Stomach (tissue), 19 donors: ENCODE measurements at places on chromosomes 7 and 10.

DNA sequence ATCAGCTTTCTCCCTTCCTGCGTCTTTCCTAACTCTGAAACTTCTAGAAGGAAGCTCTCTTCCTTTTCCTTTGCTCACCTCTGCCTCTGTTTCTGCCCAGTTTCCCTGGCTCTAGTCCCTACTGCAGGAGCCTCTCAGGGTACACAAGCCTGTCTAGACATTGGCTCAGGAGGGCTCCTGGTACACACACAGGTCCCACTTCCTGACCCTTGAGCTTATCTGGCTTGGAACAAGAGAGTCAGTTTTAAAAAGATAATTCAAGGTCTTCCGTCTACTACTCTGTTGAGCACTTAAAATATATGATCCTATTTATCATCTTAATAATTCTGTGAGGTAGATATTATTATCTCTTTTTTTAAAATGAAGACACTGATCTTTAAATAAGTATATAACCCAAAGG, 140.7 kb downstream of the RTKN2 start:
- no peak for DNase-seq

DNA sequence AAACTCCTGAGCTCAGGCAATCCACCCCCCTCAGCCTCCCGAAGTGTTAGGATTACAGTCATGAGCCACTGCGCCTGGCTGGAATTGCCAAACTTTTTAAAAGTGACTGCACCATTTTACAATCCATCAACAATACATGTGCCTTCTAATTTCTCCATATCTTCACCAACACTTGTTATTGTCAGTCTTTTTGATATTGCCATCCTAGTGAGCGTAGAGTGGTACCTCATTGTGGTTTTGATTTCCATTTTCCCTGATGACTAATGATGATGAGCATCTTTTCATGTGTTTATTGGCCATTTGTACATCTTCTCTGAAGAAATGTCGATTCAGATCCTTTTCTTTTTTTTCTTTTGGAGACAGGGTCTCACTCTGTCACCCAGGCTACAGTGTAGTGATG, 21.7 kb upstream of the STRIP2 start:
- DNase-seq: no peak

DNA sequence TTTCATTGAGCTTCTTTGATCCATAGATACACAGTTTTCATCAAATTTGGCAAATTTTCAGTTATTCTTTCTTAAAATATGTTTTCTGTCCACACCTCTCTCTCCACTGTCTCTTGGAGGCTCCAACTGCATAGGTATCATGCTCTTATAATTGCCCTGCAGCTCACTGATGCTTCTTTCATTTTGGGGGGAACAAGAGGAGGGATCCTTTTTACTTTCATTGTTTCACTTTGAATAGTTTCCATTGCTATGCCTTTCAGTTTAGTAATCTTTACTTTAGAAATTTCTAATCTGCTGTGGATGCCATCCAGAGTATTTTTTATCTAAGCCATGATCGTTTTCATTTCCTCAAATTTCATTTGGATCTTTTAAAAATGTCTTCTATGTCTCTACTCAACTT, 32.9 kb downstream of the KBTBD2 start:
- no peak for DNase-seq

DNA sequence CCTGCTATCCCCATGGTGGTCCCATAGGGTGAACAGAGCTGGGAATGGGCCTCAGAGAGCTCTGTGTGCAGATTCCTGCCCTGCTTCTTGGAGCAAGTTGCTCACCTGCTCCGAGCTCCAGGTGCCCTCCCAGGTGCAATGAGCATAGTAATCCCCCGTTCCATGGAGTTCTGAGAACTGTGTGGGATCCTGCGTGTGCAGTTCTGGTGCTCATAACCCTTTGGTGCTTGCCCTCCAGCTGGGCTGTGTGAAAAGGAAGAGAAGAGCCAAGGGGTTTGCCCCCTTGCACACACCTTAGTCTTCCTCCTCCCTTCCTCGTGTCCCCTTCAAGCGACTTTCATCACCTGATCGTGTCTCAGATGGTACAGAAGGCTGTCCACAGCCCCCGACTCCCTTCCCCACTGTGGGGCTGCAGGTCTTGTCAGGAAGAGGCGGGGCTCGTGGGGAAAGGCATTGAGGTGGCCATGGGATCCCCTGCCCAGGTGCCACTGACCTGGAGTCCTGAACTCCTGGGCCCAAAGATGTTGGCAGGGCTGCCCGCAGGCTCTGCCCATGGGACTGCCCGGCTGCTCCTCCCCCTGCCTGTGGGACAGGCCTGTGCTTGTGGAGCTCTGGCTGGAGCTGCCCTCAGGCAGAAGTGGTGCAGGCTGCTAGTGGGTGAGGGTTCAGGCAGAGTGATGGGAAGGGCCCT, 21.9 kb upstream of the ZNF488 start:
- no peak for DNase-seq

GRCh38 chr10:78134773-78135306, 101.2 kb downstream of the RPS24 start:
- DNase-seq: no peak

GRCh38 chr10:110356628-110357245, 52.0 kb upstream of the SMNDC1 start:
- peak; percentile 70 for DNase-seq

GRCh38 chr10:114825513-114826253, 4.1 kb downstream of the FHIP2A start:
- no peak for DNase-seq

DNA sequence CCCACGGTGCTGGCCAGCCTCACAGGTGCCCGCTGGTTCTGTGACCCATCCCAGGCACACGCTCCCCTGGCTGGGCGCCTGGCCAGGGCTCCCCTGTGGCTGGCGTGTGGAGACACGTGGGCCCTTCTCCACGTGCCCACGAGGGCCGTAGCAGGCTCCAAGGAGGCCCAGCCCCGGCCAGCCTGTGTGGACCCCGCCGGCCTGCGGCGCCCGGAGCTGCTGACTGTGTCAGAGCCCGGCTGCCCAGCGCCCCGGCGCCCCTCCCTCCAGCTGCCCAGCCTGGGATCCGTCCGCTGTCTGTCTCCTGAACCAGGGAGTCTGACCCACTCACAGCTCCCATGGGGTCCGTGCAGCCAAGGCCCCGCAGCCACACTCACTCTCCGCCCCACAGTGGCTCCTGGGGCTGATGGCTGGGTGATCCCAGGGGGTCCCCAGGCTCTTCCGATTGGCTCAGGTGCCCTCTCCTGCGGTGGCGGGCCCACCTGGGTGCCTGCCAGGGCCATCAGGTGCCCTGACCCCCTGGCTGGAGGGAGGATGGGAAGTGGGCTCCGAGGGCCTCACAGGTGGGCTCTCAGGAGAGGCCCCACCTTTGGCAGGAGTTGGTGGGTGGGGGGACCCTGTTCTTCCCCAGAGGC, 9.6 kb downstream of the TMEM184A start:
- DNase-seq: no peak

DNA sequence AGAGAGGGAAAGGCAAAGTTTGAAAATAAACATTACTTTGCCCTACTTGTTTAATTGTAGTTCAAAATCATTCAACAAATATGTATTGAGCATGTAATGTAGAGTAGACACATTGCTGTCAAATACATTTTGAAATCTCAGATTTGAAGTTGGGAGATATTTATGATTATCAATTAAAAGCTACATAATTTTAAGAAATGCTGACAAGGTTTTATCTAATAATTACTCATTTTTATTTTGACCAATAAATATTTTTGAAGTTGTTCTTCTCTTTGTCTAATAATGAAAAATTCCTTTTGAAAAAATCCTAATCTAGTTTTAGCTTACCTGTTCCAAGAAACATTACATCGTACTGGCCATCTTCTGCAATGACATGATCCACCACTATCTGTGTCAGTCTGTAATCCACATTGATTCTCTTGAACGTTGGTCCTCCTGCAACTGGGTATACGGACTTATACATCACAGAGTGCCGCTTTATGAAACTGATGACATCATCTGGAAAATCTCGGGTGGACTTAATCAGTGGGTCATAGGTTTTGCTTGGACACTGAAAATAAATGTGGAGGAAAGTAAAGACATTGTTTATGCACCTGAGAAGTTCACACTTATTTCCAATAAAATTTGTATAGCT, 164.7 kb downstream of the SEMA3D start:
- no peak for DNase-seq

DNA sequence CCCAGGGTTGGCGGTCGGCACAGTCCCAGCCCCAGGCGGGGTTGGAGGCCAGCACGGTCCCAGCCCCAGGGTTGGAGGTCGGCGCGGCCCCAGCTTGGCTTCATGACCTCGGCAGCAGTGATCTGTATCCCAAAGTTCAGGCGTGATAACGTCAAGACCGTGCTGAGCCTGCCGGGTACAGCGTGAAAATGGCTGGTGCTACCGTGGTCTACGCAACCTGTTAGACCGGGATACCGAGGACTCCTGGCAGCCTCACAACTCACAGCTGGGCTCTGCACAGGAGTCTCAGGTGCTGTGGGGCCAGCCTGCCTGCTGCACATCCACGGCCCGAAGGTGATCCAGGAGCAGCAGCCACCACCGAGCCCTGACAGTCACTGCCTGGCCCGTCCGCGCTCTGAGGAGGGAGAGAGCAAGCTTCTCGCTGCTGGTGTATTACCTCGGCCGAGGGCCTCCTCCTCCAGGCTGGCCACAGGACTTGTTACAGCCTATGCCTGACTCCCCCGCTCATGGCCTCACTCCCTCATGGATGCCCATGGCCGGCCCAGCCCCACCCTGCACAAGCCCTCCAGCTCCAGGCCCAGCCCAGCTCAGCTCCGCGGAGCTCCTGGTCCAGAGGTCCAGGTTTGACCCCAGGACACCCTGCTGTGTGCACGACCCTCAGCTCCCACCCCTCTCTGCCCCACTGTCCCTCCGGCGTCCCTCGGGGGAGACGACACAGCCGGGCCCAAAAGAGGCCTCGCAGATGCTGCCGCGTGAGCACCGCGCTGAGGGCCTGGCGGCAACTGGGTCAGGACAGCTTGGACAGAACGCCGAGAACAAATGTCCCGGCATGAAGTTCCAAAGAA, 156.0 kb downstream of the ELFN1 start:
- DNase-seq: peak; percentile 24
